ENCODE measurements at places on chromosomes 6 and 20.

- DNase-seq: no peak
Measured at GRCh38 chr6:105611606-105612005, 208.7 kb upstream of the PREP start.

DNA sequence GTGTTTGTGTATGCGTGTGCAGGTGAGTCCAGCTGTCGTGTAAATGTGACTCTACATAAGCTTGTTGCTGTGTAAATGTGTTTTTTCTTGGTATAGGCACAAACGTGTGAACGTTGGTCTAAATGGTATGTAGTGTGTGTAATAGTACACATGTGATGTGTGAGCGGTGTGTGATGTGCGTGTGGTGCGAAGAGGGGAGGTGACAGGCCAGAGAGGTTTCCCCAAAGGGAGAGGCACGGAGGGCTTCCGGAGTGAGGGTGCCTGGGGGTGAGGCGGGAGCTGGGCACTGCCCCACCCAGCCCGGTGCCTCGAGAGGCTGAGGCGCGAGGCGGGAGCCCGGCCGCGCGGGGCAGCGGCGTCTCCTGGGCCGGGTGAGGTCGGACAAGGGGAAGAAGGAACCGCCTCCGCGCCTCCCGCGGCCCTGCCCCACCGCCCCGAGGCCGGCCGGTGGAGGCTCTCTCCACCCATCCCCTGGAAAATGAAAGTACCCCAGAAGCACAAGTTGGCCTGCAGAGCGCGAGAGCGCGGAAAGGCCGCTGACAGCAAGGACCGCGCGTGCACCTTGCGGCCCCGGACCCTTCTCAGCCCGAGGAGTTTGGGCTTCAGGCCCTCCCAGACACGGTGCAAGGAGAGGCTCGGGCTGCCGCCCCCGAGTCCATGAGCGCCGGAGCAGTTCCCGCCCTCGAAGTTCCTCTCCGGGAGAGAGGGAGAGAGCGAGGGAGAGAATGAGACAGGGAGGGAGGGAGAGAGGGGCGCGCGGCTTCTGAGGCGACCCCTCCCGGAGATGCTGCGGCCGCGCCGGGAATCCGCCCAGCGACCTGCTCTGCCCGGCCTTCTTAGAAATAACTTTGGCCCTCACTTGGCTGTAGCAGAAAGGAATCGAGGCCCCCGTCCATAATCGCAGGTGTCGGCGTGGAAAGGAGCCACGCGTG lies 43.2 kb upstream of the OSTM1 start:
- no peak for DNase-seq

DNA sequence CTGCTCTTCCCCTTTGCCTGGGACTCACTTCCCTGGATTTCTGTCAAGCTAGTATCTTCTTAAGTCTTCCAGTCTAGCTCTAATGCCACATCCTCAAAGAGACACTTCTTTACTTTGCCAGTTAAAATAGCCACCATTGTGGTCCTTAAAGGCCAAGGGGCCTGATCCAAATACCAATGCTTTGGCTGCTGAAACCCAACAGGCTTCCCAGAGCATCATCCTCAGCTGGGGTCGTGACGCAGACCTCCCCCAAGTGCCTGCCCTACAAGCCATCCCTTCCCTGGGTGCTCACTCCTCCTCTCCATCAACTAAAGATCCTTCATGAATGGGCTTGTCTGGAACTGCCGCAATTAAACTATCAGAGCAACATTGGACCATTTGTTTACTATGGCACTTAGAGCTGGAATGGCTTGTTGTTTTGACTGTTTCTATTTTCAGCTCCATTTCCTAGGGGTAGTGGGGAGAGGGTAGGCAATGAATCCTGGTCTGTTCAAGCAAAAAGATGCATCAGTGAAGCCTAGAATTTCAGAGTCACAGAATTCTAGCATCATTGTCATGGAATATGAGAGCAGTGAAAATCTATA lies 79.6 kb upstream of the SIRPA start:
- no peak for DNase-seq

GRCh38 chr6:79042088-79042798 lies 35.8 kb downstream of the PHIP start:
- no peak for DNase-seq

- no peak for DNase-seq
Measured at GRCh38 chr20:57124800-57125517, 141.5 kb downstream of the BMP7 start.

DNA sequence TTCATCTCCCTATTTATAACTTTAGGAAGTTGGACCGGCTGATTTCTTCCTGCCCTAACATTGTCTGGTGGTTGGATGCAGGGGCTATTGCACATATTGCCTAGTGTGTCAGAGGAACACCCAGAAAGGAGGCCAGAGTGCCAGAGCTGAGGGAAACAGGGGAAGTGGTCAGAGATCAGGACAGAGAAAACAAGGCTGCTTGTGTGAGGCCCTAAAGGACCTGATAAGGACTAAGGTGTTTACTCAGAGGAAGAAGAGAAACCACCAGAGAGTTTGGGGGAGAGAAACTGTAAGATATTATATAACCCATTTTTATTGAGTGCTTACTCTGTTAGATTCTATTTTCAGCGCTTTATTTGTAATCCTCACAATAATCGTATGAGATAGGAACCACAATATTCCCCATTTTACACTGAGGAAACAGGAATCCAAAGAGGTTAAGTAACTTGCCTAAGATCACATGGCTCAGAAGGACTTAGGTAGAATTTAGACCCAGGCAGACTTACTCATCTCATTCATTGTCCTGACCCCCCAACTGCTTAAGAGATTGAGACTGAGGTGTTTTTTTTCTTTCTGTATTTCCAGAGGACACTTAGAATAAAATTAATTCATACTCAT lies 54.0 kb upstream of the REV3L start:
- no peak for DNase-seq

DNA sequence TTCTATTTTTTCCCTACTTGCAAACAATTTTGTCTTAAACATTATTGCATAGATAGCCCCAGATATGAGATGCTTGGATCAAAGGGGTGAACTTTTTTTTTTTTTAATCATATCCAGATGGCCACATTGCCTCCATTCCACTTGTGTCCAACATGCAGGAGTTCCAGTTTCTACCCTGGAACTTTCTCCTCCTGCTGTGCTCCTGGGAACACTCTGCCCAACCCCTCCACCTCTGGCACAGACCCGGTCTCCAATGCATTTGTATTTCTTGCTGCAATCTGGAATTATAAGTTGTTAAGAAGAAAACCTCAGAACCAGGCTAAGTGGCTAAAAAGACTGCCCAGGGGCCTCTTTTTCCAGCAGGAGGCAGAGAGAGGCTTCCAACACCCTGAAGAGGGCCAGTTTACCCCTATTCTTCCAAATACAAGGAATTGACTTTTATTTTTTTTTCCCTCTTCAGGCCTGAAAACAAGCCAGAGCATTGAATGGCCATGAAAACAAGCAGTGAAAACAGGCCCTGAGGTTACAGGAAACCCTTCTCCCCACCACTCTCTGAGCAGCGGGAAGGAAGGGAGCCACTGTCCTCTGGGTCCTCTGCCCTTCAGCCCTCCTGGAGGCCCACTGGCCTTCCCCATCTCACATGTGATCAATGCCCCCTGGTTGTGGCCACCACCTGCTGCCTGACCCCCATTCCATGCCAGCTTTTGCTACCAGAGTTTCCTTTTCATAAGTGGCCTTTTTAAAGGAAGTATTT lies 44.3 kb downstream of the PDYN start:
- DNase-seq: no peak

GRCh38 chr20:51062065-51062464 lies 39.2 kb upstream of the KCNG1 start:
- no peak for DNase-seq

GRCh38 chr6:128071212-128071611 lies 170.4 kb upstream of the THEMIS start:
- no peak for DNase-seq

DNA sequence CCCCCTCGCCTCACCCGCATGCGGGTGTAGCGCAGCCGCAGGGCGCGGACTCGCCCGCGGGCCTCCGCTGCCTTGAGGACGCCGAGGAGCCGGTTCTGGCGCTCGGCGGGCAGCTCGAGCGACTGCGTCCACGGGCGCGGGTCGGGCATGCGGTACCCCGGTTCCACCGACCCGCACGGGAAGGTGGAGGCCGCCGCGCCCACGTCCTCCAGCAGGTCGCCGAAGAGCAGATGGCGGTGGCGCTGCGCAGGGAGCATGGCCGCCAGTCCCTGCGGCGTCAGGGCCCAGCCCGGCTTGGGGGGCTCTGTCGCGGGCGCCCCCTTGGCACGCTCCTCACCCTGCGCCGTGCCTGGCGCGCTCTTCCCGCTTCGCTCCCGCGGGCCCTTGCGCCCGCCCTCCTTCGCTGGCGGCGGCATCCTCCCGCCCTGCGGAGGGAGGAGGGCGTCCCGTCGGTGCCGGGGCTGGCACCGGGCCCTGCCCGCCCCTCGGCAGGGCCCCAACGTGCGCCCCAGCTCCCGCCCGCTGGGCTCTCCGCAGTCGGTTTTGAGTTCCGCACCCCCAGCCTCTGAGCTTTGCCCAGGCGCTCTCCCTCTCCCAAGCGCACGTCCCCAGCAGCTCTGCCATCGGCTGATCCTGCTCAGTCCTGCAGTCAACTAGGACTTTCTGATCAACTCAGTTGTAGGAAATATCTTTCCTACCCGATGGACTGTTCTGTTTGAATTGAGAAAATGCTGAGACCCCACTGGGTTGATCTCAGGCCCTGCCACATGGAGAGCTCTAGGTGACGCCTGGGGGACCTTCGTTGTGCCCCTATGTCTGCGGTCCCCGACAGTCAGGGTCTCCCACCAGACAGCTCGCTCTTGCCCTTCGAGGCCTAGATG lies at the start of gene LKAAEAR1:
Gene LKAAEAR1, minus strand, starts transcription at position 595 of the 881 bp plus-strand sequence. Its CDS starts 179 bp downstream, at position 416.
- no peak for DNase-seq

DNA sequence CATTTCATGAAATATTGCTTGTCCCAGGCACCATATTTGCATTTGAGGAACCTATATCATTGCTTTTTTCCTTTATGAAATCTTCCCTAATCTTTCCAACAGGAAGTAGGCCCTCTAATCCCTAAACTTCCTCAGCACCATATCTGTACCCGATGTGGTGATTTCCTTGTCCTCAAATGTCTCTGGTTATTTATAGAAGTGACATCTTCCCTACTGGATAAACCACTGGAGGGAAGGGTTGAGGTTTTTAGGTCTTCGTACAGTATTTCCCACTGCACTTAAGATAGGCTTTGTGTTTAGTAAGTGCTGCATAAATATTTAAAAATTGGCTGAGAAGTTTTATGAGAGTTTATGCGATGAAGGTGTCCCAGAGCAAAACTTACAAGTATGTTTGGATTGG lies 54.9 kb upstream of the TMEM170B start:
- DNase-seq: no peak

DNA sequence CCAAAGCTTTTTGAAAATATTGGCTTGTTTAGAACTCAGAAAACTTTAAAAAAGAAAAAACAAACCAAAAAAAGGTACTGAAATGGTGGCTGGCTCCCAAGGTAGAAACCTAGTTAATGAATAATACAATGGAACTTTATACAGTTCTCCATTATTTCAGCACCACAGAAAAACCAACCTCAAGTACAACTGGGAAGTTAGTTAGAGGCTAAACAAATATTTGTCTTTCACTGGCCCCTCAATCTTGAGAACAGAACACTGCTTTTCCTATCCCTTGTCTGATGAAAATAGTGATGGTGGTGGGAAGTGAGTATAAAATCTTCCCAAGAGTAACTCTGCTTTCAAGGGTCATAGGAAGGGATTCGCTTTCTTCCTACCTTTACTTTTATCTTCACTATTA lies 126.5 kb downstream of the REV3L start:
- DNase-seq: no peak

- no peak for DNase-seq
Measured at GRCh38 chr6:105814745-105815536, 271.2 kb upstream of the PRDM1 start.

DNA sequence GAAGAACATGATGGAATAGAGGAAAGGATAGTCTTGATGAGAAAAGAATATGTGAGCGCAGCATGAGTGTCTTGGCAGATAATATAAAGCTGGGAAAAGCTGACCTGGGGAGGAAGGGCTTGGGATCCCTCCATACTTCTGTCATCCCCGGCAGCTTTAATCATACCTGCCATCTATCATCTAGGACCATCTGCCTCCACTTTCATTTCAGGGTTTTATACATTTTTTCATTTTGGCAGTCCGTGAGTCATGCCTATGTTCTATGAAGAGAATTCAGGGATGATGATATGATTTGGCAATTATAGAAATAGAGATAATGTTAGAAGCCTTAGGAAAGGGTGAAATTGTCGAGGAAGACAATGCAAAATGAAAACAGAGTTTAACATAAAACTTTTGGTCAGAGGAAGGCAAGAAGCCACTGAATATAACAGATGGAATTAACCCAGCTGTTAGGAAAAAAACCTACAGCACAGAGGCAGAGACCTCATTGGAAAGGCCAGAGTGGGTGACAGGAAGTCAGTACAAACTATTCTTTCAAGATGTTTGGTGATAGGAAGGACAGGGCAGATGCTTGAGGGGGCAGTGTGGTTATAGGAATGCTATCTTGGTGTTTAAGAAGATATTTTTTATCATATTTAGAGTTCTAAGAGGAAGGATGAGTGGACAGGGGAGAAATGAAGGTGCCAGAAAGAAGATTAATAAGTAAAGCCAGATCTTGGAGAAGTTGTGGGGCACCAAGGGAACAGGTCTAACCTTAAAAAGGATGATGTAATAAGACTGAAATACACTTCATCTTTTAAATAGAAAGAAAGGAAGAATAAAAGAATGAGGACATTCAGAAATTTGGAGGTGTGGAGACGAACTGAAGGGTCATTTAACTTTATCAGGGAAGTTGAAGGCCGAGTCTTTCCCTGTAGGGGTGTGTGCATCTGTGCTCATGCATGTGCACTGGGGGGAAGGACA lies 37.8 kb downstream of the MARCKS start:
- DNase-seq: no peak

DNA sequence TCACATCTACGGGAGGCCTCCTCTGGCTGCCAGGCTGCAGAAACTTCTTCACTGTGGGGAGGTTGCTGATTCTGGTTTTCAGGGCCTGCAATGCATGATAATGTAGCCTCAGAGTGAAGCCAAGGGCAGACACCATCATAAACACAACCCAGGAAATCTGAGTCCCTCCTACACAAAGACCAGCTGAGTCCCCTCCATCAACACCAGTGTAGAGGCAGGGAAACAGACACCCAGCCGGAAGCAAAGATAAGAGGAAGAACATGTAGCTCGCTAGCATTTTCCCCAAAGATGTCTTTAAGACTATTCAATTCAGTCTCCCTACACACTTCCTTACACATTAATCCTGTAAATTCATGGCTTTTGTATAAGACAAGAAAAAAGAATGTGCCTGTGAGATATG lies 23.6 kb downstream of the GSTA2 start:
- no peak for DNase-seq

GRCh38 chr20:51906049-51906448 lies 103.7 kb upstream of the SALL4 start:
- no peak for DNase-seq

DNA sequence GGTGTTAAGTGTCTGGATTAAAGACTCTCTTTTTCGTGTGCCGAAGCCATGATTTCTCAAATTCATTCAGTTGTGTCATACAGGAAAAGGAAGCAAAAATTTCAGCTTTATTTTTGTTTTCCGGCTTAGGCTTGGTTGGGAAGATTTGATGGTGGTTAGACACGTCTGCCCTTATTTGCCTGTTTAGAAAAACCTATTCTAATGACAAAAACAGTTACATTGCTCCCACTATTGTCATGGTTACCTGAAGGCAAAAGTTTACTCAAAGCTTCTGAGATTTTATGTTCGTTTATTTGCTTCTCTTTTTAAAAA lies 982 bp downstream of the DNAJC5 start:
- no peak for DNase-seq

All from D721Med (cell line).